Gastroesophageal sphincter (tissue), 4 donors: ENCODE measurements at places on chromosomes 2 and 18. TPM values are rescaled to one million over a fixed set of nuclear protein-coding genes. Genes with fewer than 3 reads are reported as not detected.

Gene FN1
- 1,699 TPM for total RNA-seq

Gene RBM43
- 4.8 TPM for total RNA-seq

Gene GKN1
- 4.7 TPM for total RNA-seq

Gene TLX2
- not detected for total RNA-seq

Gene CCDC148
- 1.6 TPM for total RNA-seq

- ATAC-seq, result no peak
Measured at GRCh38 chr2:132804051-132804450, 134.0 kb upstream of the LYPD1 start.

- ATAC-seq, result no peak
Measured at GRCh38 chr2:113200736-113201490, 27.1 kb downstream of the PSD4 start.

DNA sequence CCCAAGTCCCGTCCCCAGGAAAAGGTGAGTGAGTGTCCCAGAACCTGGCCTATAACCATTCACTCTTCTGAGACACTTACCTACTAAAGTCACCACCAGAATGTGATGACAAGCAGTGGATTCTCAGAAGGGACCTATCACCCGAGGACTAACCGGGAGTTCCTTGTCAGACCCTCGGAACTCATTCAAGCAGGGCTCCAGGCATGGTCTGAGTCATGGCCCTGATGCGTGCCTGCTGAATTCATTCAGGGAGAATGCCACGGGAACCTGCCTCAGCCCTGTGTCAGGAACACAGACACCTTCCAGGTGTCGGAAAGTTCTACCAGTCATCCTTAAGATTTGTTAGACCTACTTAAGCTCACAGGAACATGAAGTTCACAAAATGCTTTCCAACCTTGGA is 29.8 kb downstream of the ALPK2 start:
- ATAC-seq, result no peak

GRCh38 chr2:163664610-163665009 is 71.2 kb downstream of the FIGN start:
- no peak for ATAC-seq

- no peak for ATAC-seq
Measured at GRCh38 chr2:36951027-36951518, 15.3 kb downstream of the STRN start.
